ENCODE measurements at places on chromosomes 16 and 17. TPM values are rescaled to one million over a fixed set of nuclear protein-coding genes. Genes with fewer than 3 reads are reported as not detected.

The HAGHL gene
- total RNA-seq = 15.5 TPM

The AXIN2 gene
- total RNA-seq = 8.9 TPM

The TMEM106A gene
- total RNA-seq = 11.4 TPM

The PPP1R1B gene
- 0.39 TPM for total RNA-seq

The GP1BA gene
- total RNA-seq = not detected

The CFAP20 gene
- 40.1 TPM for total RNA-seq

The HEATR9 gene
- total RNA-seq = not detected

The ZG16 gene
- not detected for total RNA-seq

The KRTAP4-9 gene
- not detected for total RNA-seq

The CDRT15 gene
- not detected for total RNA-seq

The KRTAP1-1 gene
- not detected for total RNA-seq

The GUCY2D gene
- total RNA-seq = not detected

The ZACN gene
- total RNA-seq = 0.23 TPM

The TMEM92 gene
- total RNA-seq = 28.2 TPM

The HLF gene
- total RNA-seq = 0.07 TPM

- no peak for DNase-seq
These were observed 43.6 kb downstream of the NOS2 start for GRCh38 chr17:27756467-27757371.

DNA sequence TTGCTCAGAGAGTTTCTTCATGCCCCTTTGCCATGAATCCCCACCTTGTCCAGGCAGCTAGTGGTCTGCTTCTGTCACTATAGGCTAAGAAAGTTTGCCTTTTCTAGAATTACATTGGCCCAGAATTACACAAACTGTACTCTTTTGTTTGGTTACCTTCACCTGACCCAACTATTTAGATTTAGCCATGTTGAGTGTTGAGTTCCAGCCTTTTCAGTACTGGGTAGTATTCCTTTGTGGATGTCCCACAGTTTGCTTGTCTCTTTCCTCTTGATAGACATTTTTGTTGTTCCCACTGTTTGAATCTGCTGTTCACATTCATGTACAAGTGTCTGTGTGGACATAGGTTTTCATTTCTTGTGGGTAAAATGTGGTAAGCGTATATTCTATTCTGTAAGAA lies 22.3 kb downstream of the USP10 start:
- DNase-seq = no peak

DNA sequence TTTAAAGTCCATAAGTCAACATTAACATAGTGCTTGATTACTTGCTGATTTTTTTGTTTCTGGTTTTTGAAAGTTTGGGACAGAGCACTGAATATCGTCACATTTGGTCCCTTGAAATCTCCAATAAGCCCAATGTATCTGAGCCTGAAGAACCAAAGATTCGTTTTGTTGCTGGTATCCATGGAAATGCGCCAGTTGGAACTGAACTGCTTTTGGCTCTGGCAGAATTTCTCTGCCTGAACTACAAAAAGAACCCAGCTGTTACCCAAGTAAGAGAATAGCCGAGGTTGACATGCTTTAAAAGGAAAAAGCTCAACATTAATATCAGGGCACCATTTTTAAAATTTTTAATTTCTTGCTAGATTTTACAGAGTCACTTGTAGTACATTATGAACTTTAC lies 27.7 kb upstream of the GOSR1 start:
- peak; percentile 5 for DNase-seq

- peak; percentile 96 for DNase-seq
These were observed 55.4 kb downstream of the CFDP1 start for GRCh38 chr16:75377729-75378386.

DNA sequence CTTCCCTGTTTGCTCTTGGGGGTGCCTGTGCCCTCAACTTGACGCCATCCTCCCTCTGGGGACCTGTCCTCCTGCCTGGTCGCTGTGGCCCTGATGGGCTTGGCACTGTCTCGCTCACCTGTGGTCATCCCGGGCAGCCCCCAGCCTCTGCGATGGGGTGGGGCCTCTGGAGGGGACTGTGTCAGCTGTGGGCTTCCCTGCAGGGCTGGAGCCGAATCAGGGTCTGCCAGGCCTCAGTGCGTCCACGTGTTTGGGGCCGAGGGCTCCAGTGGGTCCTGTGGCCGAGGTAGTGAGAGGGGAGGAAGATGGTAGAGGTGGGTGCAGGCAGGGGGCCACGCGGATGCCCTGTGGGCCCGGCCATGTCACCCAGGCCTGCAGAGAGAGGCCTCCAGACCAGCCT lies 8.0 kb downstream of the PIGQ start:
- DNase-seq = no peak

GRCh38 chr16:85245307-85246172 lies 133.3 kb upstream of the CIBAR2 start:
- DNase-seq = peak; percentile 68

- DNase-seq = no peak
These were observed 21.5 kb upstream of the SKAP1 start for GRCh38 chr17:48451489-48451888.

GRCh38 chr16:2152695-2153506 lies 2.7 kb upstream of the TRAF7 start:
- DNase-seq = no peak

- DNase-seq = no peak
These were observed 443 bp downstream of the TEDC2 start for GRCh38 chr16:2460391-2460713.

DNA sequence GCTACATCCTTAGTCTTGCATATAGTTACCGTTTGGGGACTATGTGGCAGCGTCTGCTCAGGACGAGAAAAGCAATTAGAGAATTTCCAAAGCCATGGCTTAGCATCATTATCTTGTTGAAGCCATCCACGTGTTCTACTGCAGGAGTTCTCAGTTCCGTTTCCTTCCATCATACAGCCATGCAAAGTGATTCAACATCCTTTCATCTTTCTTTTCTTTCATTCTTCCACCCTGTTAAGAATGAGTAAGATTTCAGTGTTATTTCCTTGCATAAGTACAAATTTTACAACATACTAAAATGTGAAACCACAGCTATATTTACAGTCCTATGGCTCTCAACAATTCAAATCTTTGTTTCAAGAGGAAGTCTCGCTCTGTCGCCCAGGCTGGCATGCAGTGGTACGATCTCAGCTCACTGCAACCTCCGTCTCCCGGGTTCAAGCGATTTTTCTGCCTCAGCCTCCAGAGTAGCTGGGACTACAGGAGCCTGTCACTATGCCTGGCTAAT lies 3.8 kb downstream of the MARF1 start:
- no peak for DNase-seq

GRCh38 chr17:59121901-59122480 lies 15.3 kb upstream of the TRIM37 start:
- DNase-seq = no peak

GRCh38 chr17:68170246-68170645 lies 77.6 kb upstream of the AMZ2 start:
- no peak for DNase-seq

- peak; percentile 49 for DNase-seq
These were observed 829 bp downstream of the PITPNM3 start for GRCh38 chr17:6555331-6556120.

- DNase-seq = peak; percentile 24
These were observed 104.9 kb downstream of the CEP112 start for GRCh38 chr17:66087073-66087472.

GRCh38 chr17:50277357-50277754 lies 3.1 kb downstream of the TMEM92 start:
- no peak for DNase-seq

Data from astrocyte (in vitro differentiated cells and primary cell).